ENCODE measurements at places on chromosomes 16 and 17.

- no peak for DNase-seq
These were observed 30.9 kb downstream of the LRRC36 start for GRCh38 chr16:67357561-67357960.

GRCh38 chr16:78869492-78869891 lies 731.0 kb downstream of the MAF start:
- no peak for DNase-seq

- no peak for DNase-seq
These were observed 89.6 kb downstream of the BMERB1 start for GRCh38 chr16:15523939-15524338.

DNA sequence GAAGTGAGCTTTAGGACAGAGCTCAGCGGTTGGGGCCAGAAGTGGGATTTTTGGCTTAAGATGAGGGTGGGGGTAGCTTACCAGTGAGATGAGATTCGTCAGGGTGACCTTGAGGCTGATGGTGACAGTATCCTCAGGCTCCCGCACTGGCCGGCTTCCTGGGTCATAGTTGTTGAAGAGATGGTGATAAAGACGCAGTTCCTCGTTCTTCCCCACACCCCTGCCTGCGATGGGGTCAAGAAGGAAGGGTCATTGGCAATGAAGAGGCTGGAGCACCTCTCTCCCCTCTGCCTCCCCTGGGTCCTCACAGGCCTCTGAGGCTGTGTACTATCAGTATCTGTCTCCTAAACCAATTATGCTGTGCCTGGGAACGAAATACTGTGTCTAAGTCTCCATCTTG lies 358 bp downstream of the CHRNE start:
- no peak for DNase-seq

GRCh38 chr17:4607261-4607741 lies 23.0 kb downstream of the SMTNL2 start:
- DNase-seq = no peak

- no peak for DNase-seq
These were observed 29.4 kb upstream of the BAHCC1 start for GRCh38 chr17:81365601-81366585.

DNA sequence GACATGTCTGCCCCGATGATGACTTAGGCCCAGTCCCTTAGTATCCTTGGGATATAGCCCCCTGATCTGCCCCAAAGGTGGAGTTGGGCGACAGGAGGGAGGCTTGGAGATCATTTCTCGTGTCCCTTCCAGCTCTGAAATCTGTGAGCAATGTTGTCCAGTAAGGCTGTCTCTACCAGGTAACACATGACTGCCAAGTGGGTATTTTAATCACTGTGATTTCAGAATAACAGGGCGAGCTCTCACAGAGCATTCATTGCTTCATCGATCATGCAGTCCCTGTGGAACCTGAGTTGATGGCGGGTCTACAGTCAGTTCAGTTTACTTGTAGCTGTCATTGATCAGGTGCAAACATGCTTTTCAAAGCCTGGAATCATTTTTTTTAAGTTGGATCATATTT lies 39.2 kb downstream of the KSR1 start:
- no peak for DNase-seq

- DNase-seq = no peak
These were observed at the start of gene CHAD for GRCh38 chr17:50468304-50469207. Gene CHAD (minus strand): TSS chr17:50468880. CDS start chr17:50468813, 67 bp downstream.

DNA sequence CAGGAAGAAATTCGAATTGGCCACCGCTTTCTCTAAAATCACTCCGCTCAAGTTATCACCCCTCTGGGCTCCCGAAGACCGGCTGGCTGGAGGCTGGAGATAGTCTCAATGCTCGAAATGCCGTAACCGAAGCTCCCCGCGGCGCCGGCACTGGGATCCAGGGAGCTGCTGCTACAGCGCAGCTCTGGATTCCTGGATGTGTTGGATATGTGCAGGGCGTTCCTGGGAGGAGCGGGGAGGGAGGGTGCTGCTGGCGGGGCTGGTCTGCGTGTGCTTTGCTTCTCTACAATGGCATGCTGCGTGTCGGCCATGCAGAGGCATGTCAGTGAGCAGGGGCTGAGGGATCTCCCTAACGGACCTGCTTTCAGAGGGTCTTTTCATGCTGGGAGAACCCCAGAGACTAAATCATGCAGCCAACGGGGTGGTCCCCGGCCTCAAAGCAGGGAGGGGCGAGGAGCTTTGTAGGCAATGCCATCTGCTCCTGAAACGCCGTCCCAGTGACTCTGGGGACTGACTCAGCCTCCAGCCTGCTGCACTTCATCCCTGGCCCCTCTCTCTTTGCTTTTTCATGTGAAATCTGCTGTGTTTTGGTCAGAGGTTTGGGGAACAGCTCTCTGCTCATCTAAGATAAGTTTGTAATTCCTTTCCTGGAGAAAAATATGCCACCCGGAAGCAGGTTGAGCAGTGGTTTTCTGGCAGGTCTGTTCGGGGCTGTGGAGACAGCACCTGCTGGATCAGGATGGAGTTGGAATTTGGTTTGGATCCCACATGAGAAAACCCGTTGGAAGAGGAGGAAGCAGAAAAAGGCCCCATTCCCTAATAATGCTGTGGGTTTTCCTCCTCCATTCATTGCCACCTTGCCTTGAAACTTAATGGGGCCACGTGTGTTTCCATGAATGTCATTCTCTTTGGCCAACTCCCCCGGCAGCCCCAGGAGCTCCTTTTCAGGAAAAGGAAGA lies 311.4 kb downstream of the SEC14L1 start:
- peak; percentile 88 for DNase-seq

- no peak for DNase-seq
These were observed 13.5 kb downstream of the RGS11 start for GRCh38 chr16:262121-262745.

GRCh38 chr17:64786337-64786736 lies 124.2 kb upstream of the SMURF2 start:
- DNase-seq = peak; percentile 40

DNA sequence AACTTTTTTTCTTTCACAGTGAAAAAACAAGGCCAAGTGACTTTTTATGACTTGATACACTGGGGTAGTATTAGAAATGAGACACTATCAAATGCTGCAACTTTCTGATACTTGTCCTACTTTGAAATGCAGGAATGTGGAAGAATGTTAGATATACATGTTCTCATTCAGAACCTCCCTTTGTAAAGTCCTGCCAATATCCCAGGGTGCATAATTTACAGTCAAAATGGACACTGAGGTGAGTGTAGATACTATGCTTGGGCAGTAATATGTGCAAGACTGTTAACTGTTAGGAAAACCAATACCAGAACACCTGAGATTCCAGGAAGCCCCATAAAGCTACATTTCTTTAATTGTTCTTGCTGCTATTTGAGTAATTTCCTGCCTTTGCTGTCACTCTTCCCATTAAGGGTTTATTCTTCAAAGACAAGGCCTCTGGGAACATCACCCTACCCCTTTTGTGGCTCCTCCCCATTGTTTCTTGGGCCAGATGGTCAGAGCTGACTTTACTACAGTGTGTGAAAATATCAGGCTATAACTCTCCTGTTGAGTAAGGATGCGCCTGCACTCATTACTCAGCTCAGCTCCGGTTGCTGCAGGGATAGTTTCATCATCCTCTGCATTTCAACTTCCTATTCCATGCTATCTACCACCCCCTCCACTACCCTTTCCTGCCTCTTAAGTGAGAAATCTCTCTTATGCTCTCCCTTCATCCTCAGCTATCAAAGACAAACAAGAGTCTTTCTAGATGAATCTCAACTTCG lies 48.7 kb downstream of the TMEM100 start:
- no peak for DNase-seq

DNA sequence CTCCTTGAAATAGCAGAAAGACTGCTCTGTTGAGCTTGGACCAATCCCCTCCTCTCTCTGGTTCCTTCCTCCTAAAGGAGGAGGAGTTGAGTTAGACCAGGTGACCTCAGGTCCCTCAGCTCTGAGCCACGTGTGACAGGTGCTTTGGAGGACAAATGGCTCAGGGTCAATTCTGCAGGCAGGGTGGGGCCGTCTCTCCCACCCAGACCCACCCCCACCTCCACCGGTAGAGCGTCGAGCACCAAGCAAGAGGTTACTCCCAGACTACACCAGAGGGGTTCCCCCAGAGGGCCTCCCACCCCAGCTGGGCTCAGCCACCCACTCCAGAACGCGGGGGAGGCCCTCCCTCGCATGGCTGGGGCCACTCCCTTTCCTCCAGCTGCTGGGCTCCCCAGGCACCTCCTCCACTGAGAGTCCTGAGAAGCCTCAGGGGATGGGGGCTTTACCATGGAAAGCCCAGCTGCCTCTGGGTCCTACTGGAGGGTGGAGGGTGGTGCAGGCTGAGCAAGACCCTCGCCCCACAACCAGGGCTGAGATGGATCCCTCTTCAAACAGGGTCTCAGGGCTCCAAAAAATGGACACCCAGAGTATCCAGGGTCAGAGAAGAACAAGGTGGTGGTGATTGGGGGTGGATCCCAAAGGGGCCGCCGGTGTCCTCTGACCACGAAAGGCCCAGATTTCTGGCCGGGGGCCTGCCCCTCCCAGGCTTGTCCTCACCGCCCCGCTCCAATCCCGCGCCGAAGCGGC lies 7.6 kb downstream of the MYO1C start:
- peak; percentile 81 for DNase-seq

GRCh38 chr17:62091804-62092203 lies 26.7 kb upstream of the MED13 start:
- no peak for DNase-seq

DNA sequence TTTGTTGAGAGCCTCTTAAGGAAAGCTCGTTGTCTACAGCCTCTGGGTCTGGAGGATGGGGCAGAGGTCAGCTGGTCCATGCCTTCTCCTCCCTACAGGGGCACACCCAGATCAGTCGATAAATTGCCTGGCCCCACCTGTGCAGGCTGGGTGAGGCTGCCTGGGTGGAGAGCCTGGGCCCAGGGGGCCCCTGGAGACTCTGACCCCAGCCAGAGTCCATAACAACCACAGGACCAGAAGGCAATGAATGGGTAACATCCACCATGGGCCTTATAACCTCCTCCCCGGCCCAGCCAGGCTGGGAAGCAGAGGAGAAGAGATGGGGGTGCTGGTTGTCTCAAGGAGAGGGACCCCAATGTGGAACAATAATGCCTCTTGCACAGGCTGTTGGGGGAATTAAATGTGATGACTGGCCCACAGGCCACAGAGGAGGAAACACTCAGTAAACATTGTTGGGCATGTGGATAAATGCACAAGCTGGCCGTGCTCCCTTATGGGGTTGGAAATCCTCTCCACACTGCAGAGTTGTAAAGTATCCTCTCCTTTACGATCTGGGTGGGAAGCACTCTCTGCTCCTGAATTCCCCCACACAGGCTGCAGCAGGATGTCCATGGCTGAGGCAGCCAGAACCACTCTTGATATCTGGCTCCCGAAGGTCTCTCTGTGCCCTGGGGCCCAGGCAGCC lies 56.7 kb upstream of the TOB1 start:
- DNase-seq = no peak

DNA sequence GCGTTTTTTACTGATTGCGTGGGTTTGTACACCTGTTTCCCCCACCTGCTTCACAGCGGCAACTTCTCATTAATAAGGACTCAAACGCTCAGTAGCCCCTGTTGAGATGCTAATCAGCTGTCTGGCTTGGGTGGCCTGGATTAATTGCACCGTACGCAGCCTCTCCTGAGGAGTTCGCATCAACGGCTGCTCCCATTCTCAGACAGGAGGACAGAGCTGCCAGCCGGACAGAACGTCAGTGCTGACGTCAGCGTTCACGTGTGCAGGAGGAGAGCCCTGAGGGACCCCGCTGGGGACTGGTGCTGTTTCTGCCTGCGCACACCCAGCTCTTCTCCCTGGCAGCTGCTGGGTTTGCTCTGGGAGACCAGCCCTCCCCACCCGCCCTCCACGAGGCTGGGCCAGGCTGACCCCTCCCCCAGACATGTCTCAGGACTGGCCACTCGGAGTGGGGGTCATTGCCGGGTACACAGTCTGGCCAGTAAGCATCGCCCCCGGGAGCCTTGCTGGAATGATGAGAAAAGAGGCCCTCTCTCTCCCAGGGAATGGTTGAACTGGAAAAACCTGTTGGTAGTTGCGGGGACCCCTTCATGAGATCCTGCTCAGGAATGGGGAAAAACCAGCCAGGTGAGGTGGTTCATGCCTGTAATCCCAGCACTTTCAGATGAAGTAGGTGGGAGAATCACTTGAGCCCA lies 5.7 kb upstream of the BANP start:
- no peak for DNase-seq

DNA sequence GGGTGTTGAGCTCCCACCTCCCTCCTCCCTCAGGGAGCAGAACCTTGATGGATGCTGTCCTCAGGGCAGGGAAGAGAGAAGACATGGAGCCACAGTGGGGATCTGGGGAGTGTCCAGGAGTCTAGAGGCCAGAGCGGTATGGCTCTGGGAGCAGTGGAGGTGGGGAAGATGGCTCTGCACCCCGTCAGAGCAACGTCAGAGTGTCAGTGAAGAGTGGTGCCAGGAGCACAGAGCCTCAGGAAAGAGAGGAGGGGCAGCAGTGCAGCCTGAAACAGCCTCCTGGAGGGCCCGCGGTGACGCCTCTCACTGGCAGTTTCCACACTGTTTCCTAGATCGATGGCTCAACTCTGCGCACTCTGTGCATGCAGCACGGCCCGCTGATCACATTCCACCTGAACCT lies 23.2 kb upstream of the SLC5A11 start:
- DNase-seq = no peak

DNA sequence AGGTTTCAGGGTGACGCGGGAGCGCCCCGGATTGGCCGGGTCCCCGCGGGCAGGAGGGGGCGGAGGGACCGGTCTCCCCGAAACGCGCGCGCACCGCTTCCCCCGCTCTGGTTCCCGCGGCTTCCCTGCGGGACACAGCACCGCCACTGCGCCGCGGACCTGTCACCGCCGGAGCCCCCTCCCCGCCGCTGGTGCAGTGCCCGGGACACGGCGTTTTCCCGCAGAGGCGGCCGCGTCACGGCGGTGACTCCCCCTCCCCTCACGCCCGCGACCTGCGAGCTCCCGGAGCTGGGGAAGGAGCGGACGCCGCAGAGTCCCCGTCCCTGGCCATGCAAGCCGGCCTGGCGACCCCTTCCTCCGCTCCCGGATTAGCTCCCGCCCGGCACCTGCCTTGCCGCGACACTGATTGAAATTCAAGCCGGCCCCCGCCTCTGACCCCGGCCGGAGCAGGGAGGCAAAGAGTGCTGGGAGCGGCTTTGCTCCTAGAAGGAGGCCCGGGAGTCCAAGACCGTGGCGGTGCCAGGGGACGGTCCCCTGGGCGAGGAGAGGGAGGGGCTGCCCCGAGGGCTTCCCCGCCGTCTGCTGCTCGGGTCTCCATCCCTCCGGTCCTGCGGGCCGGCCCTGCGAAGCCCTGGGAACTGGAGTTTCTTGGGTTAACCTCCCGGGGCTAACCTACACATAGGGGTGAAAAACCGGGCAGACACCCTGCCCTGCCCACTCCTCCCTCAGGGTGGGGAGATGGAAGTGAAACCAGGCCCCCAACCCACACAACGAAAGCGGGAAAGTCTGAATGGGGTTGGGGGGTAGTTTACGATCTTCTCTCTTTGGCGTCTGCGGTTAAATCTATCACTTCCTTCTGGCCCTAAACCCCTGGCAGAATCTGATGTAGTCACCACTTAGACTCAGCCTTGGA lies 1.0 kb downstream of the RHBDL3 start:
- DNase-seq = no peak

GRCh38 chr16:71501547-71501946 lies 12.4 kb upstream of the ZNF19 start:
- no peak for DNase-seq

Data from coronary artery (tissue), 2 donors.